Activated T-cell treated with anti-CD3 and anti-CD28 coated beads for 24 hours (primary cell): ENCODE measurements at places on chromosomes 2 and 18.

GRCh38 chr2:69570474-69570873 lies 73.1 kb downstream of the AAK1 start:
- DNase-seq: no peak

GRCh38 chr18:48889115-48889941 lies 61.4 kb downstream of the SMAD7 start:
- no peak for DNase-seq

DNA sequence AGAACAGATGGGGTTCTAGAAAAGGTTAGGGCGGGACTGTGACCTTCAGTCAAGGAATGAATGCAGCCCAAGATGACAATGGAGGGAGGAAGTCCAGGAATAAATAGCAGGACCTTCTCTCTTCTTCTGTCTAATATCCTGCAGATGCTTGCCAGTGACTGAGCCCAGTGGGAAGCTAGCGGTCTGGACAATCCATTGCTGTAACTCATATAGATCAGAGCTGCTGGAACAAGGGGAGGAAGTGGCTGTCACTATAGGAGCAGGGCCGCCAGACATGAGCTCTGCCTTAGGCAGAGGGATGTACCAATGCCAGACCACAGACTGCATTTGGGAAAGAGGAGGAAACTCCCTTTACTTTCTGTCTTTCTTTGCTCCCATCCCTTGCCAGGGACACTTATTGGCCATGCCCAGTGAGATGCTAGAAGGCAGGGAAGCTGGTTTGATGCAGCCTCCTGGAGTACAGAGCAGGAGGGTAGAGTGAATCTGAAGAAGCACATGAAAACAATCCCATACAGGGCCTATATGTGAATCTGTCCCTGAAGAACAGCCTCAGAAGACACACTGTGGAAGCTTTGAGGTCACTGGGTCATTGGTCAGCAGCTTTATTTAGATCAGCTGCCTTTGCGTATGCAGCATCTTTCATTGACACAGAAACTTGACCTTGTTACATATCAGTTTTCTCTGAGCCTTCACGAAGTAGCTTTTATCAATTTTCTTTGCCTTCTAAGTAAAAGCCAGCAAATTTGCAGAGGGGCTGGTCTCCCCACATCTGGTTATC lies 65.4 kb downstream of the CCDC85A start:
- DNase-seq: no peak

DNA sequence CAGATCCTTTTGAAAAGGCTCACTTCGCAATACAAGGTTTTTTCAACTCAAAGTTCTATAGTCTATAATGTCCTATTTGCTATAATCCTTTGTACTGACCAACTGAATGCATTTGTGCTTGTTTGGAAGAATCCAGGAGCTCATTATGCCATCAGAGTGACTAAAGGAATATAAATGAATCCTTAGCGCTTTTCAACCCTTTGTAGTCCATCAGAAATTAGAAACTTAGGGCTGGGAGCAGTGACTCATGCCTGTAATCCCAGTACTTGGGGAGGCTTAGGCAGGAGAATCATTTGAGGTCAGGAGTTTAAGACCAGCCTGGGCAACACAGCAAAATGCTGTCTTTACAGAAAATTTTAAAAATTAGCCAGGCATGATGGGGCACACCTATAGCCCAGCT lies 330.2 kb upstream of the CHAC2 start:
- DNase-seq: no peak

DNA sequence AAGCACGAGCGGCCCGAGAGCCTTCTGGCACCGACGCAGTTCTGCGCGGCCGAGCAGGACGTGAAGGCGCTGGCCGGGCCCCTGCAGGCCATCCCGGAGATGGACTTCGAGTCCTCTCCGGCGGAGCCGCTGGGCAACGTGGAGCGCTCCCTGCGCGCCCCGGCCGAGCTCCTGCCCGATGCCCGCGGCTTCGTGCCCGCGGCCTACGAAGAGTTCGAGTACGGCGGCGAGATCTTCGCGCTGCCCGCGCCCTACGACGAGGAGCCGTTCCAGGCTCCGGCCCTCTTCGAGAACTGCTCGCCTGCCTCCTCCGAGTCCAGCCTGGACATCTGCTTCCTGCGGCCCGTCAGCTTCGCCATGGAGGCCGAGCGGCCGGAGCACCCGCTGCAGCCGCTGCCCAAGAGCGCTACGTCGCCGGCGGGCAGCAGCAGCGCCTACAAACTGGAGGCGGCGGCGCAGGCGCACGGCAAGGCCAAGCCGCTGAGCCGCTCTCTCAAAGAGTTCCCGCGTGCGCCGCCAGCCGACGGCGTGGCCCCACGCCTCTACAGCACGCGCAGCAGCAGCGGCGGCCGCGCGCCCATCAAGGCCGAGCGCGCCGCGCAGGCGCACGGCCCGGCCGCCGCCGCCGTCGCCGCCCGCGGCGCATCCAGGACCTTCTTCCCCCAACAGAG lies 70.4 kb downstream of the ARHGEF33 start:
- DNase-seq: peak; percentile 58

GRCh38 chr18:10081492-10081891 lies 167.7 kb downstream of the VAPA start:
- no peak for DNase-seq

GRCh38 chr2:203722411-203722810 lies 16.0 kb downstream of the CD28 start:
- DNase-seq: no peak

- DNase-seq: no peak
Observed at GRCh38 chr2:69305712-69306392, 81.2 kb downstream of the GFPT1 start.

- no peak for DNase-seq
Observed at GRCh38 chr2:83006961-83007360, 1452.1 kb downstream of the SUCLG1 start.

DNA sequence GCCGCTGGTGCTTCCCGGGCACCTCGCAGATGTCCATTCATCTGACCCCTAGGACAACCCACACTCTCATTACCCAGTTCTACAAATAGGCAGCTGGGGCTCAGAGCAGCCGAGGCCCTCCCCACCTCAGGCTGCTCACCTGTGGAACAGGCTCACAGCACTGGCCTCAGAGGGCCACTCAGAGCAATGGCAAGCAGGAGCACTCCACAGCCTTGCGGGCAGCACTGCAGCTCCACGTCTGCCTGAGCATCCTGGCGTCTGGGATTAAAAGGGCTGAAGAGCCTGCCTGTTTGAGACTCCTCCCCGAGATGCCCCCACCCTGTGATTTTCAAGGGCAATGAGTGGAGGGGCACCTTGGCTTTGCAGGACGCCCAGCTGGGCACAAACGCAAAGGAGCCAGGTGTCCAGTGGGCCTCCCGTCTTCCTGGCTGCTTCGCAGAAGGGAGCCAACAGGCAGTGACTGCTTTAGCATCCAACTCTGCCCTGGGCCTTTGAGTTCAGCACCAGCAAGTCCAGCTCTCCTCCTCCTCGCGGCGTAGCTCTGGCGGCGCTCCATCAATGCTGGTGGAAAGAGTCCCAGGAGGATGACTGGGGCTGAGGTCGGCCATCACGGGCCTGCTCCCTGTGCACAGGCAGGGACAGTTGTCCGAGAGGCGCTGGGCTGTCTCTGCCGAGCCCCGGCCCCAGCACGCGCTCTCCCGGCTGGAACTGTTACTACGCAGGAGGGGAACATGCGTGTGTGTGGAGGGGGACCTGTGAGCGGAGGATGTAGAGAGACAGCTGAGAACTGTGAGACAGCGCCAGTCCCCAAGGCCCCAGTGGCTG lies 297.2 kb downstream of the NDUFA10 start:
- DNase-seq: no peak

- no peak for DNase-seq
Observed at GRCh38 chr18:63322206-63322605, 2.6 kb upstream of the BCL2 start.

DNA sequence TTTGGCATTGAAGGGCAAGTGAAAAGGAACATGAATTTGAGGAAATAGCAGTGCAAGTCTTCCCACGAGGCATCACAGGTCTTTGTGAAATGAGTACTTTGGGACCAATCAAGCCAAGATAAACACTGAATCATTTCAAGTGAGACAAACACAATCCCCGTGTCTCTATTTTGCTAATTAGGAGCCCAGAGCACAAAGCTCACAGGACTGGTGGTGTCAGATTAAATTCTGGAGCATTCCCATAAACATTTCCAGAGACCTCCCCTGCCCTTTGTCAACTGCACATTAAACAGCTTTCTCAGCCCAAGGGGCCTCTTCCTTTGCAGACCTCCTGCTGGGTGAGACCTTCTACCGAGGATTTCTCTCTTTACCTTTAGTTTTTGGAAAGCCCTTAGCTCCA lies 50.7 kb downstream of the DAPL1 start:
- DNase-seq: no peak

DNA sequence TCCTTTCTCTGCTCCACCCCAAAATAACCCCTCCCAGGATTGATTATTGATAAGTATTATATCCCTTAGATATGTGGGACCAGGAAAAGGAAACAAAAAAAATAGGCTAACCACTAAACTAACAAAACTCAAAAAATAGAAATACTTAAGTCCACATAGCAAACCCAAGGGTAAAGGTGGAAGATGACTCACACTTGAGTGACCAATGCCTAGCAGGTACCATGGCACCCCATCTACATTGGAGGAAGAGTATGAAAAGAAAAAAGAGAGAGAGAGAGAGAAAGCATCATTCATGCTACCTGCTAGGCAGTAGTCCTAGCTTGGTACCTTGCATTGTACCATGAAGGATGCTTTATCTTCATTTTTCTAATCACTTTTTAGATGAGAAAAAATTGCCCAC lies 6.3 kb downstream of the EXOC6B start:
- DNase-seq: no peak

DNA sequence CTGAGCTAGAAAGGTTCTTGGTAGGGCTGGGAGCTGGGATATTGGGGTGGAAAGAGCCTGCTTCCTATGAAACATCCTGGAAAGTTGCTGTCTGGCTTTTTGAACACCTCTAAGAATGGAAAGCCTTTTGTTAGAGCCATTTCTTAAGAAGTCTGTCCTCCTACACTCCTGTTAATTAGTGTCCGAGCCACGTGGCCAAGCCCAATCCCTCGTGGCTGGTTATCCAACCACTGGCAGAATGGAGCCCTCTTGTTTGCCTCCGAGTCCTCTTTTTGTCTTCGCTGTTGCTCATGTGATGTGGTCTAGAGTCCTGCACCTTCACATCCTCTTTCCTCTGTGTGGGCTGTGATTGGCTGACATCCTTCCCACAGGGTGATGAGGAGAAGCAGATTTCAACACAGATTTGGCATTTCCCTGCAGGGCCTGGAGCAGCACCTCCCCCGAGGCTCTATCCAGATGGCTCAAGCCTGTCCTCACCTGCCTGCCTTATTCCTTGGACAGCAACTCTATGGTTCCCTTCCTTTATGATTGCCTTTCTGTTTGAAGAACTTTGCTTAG lies 8.2 kb upstream of the TOGARAM2 start:
- no peak for DNase-seq

DNA sequence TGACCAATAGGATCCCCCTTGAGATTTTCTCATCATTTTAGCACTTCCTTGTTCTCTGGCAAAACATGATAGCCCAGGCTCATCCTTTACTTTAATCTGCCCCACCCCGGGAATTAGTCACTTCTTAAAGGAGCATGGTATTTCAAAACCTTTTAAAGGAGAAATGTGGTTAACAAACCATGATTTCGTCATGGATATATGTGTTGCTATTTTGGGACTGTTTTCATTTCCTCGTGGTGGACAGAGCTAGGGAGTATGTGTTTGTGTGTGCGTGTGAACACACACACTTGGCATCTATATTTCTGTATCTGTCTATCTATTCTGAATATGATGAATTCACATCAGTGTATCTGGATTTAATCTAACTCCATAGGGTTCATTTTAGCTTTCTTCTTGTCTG lies 128.1 kb downstream of the BIRC6 start:
- no peak for DNase-seq

GRCh38 chr2:170819680-170820664 lies 3.3 kb downstream of the GAD1 start:
- no peak for DNase-seq

DNA sequence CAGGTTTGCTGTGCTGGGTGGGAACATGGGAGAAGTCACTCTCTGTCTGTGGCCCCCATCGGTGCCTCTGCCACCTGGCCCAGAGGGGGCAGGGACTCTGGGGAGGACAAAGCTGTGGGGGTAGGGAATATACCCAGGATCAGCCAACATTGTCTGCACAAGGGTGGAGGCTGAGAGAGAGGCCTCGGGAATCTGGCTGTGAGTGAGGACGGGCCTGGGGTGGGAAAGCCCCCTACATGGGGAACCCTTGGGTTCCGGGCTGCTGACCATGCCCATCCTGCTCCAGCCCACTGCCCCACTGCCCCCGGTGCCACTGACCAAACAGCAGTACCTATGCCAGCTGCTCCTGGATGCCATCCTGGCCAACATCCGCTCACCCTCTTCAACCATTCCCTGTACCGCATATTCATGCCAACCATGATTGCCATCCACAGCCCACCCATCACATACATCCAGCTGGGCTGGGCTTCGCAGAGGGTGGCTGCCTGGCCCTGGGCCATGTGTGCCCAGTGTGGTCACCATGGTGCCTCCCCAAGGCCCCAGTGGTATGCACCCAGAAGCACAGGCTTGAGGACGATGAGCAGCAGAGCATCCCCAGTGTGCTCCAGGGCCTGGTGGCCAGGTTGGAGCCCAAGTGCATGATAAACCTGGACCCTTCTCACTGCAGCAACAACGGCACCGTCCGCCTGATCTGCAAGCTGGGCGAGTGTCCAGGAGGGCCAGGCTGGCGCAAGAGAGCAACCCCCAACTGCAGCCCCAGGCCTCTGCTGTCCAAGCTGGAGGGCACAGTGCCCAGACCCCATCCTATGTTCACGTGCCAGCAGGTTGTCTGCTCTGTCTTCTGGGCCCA lies 6.9 kb upstream of the POTEF start:
- no peak for DNase-seq

GRCh38 chr2:8059255-8059654 lies 622.6 kb upstream of the ID2 start:
- no peak for DNase-seq

GRCh38 chr2:224147174-224147573 lies 108.1 kb upstream of the SERPINE2 start:
- DNase-seq: no peak

DNA sequence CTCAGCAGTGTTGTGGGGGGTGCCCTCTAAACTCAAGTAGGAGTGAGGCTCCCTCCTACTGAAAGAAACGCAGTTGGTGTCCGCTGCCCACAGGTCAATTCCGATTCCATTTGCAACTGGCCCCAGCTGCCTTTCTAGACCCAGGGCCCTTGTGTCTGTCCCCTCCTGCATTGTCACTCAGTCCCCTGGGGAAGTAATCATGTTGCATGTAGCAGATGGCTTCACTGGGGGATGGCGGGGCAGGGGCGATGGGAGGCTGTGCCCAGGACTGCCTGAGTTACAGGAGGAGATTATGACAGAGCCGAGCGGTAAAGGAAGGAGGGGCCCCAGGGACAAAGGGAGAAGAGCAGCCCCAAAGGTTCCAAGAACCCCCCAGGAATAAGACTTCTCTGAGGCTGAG lies 62.5 kb upstream of the SH3RF3 start:
- DNase-seq: no peak

- DNase-seq: no peak
Observed at GRCh38 chr2:149858216-149858615, 270.6 kb upstream of the MMADHC start.

GRCh38 chr2:676647-677055 lies 555 bp downstream of the TMEM18 start:
- peak; percentile 93 for DNase-seq

GRCh38 chr2:28543316-28544035 lies 47.6 kb downstream of the PLB1 start:
- DNase-seq: no peak

- no peak for DNase-seq
Observed at GRCh38 chr2:179302764-179303571, 38.3 kb upstream of the SESTD1 start.
